ENCODE measurements at places on chromosomes 11 and 22. TPM values are rescaled to one million over a fixed set of nuclear protein-coding genes. Genes with fewer than 3 reads are reported as not detected.

DNA sequence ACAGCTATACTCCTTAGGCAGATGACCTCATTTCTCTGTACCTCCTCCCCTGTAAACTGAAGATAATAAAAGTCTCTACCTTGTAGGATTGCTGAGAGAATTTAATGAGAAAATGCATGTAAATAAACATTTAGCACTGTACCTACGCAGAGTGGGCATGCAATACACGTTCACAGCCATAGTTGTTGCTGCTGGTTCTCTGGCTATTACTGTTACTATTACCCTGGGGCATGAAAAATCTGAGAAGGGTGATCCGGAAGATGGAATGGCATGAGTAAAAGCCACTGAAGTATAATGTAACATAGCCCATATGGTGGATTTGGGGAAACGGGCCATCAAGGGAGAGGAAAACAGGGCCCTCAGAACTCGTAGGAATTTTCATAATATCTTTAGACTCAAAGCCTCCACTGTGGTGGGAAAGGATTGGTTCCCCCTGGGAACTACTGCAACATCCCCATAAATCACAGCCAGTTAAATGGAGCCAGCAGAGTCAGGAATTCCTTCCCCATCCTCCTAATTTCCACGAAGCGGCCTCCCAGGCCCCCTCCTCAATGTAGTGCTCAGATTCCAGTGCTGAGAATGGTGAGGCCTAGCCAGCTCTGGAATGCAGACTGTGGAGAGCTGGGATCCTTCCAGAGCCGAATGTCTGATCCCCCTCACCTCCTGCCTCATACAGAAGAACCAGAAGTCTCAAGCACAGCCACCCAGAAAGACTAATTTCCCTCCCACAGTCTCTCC lies 205.3 kb downstream of the MN1 start:
- DNase-seq, result peak; percentile 79

DNA sequence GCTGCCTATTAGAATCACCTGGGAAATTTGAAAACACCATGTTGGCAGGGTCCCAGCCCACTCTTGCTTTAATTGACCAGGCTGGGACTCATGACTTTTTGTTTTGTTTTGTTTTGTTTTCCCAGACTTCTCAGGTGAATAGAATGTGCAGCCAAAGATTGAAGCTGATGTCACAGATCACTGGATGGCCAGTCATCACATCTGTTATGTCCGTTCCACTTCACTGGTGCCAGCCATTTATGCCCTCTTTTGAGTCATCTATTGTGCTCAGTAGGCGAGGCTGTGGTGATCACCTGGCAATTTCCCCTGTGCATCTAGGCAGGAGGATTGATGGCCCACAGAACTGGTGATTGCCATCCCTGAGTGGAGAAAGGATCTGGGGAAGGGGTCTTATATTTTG lies 297.3 kb downstream of the INSC start:
- no peak for DNase-seq

DNA sequence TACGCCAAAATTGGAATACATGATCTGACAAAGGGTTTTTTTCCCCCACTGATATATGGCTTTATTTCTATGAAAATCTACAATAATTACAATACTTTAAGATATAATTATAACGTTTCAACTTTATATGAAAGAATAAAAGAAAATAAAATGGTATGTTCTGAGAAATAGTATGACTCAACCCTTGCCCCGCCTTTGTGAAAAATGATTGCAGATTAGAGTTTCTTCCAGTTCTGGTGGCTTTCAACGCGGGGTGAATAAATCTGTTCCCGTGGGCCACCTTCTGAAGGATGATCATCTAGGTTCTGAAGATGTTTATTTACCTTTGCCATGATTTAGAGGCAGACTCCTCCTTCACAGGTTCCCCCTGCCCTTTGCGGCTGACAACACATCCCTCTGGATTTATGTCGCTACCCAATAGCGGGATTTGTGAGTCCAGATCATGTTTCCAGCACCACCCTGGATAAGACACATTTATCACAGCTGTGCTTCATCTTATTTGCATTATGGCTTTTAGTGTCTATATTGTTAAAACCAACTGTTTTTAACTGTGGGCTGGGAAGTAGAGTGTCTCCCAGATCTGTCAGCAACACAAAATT lies 607.0 kb upstream of the KIRREL3 start:
- DNase-seq, result no peak

GRCh38 chr11:128832121-128832497 lies 35.0 kb downstream of the KCNJ1 start:
- DNase-seq, result no peak

The ZPR1 gene
- 50.7 TPM for total RNA-seq

GRCh38 chr22:35913925-35914324 lies 114.7 kb downstream of the RBFOX2 start:
- DNase-seq, result no peak

- DNase-seq, result no peak
Measured at GRCh38 chr11:38402063-38402462, 1804.0 kb upstream of the RAG2 start.

DNA sequence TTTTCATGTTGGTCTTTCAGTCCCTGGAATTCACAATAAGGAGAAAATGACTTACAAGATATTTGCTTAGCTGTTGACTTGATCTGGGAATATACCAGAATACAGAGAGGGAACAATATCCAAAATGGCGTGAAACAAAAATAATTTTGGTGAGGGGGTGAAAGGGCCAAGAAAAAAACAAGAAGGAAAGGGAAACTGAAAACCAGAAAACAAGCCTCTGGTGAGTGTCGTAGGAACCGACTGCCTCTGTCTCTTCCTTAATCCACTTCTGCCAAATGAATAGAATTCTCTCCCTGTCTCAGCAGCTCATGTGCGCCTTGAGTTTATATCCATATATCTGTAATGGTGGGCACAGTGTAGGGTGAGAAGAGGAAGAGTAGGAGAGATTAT lies 367.6 kb downstream of the ETS1 start:
- no peak for DNase-seq

GRCh38 chr11:108970221-108970991 lies 305.5 kb downstream of the DDX10 start:
- DNase-seq, result no peak

The MRPL49 gene
- total RNA-seq, result 75.9 TPM

The DUSP8 gene
- 7.5 TPM for total RNA-seq

GRCh38 chr11:61193596-61193995 lies 9.7 kb upstream of the PGA3 start:
- peak; percentile 37 for DNase-seq

- peak; percentile 52 for DNase-seq
Measured at GRCh38 chr22:46054091-46055073, 77.4 kb upstream of the WNT7B start.

DNA sequence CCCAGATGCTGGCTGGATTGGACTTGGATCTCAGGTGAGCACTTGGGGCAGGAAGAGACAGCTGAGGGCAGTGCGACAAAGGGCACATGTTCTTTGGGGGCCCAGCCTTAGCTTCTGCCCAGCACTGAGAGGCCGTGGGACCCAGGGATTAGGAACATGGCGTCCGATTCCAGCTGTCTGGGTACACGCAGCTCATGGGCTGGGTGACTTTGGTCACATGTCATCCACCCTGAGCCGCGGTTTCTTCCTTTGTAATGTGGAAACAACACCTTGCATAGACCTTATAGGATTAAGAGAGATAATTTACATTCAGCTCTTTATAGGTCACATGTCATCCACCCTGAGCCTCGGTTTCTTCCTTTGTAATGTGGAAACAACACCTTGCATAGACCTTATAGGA lies 39.8 kb downstream of the MYO18B start:
- no peak for DNase-seq

DNA sequence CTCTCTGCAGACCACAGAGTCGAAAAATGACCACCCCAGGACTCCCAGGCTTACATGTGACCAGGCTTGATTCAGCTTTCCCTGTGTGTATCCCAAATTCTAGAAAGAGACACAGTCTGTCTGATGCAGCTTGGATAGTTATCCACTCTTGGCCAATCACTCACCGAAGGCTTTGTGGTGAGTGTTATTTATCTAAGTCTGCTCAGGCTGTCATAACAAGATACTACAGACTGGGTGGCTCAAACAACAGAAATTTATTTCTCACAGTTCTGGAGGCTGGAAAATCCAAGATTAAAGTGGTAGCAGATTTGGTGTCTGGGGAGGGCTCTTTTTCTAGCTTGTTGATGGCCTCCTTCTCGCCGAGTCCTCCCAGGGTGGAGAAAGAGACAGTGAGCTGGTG lies 63.2 kb downstream of the ZBTB16 start:
- no peak for DNase-seq

GRCh38 chr22:33920197-33920540 lies at the start of gene LARGE1:
LARGE1 (minus strand) TSS chr22:33920476.
- DNase-seq, result peak; percentile 75

DNA sequence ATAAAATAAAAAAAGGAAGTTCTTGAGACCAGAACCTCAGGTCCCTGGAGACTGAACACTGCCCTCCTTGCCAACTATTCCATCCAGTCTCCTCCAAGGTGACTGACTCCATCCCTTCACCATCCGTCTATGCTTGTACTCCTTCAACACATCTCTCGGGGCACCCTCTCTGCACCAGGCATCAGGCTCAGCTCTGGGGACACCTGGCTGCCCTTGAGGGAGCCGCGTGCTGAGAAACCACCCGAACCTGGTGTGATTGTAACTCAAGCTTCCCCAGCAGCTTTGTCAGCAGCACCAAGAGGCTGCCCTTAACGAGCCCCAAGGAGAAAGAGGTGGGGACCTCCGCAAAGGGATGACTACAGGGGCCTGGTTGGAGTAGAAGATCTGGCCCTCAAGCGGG lies 1.7 kb downstream of the PTPN5 start:
- no peak for DNase-seq

The POGLUT3 gene
- total RNA-seq, result 28.4 TPM

The WNT7B gene
- total RNA-seq, result not detected

GRCh38 chr11:130645164-130645842 lies 196.9 kb downstream of the ADAMTS15 start:
- no peak for DNase-seq

The APOL4 gene
- total RNA-seq, result 13.2 TPM

GRCh38 chr11:105553025-105553424 lies 56.8 kb upstream of the GRIA4 start:
- no peak for DNase-seq

DNA sequence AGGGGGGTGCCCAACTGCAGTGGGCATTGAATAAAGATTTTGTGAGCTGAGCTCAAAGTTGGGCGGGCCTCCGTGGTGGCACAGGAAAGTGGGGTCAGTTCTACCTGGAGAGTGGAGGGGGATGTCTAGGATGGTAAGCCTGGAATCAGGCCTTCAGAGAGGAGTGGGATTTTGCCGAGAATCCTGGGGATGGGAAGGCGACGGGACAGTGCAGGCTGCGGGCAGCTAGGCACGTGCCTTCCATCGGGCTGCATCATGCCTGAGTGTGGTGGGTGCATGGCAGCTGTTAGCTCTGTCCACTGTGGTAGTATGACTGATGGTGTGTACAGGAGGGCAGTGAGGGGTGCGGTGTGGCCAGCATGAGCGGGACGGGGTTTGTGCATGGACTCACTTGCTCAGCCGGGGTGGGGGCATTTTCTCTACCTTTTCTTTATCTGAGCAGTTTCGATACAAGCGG lies 3.6 kb downstream of the SHANK3 start:
- DNase-seq, result no peak

DNA sequence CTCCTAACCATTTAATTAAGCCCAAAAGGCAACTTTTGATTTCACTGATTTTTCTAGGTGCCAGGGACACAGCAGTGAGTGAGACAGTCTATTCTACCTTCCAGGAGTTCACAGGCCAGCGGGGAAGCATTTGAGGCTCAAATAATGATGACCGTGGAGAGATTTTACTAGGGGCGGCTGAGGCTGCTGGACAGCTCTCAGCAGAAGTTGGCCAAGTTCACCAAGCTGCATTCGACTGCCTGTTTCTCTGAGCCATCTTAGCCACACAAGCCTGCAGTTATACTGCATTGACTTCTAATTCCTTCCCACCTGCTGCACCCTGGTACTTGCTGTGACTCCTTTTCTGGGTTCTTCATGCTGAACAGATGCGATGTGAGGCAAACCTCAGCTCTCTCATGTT lies 168.9 kb upstream of the TBCEL start:
- DNase-seq, result peak; percentile 16

The ART5 gene
- total RNA-seq, result not detected

DNA sequence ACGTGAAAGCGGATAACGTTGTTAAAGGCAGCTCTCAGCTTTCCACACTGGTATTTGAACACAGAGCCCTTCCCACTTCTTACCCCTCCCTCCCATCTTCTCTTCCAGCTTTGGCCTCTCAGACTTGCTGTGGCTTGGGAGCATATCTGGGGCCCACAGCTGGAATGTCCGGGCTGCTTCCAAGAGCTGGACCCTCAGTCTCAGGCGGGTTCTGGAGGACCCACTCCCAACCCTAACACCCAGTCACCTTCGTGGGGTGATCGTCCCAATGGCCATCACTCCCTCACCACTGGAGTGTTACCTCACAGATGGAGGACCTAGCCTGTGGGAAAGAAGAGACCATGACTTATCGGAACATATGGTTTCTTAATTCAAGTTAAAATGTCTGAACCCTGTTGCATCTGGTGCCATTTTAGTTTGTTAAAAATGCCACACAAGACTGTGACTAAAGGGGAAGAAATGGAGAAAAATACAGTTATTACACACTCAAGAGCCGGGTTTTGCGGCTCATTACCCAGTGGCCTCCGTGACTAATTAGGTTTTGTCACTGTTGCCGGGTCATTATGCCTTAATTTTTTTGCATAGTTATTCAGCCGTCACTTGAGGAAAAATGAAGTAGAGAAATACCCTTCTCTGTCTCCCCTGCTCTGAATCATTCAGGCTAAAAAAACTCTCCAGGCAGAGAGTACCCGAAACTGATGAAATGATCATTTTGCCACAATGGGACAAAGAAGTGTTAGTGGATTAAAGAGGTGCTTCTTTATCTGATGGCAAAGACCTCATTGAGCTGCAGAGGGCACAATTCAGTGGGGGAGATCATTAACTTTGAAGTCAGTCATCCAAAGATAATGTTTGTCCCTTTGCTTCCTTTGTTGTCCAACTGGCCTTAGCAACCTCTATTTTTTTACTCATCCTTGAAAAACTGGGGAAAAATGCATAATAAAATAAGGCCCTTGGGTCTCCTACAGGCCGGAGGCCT lies 87.2 kb upstream of the HTATIP2 start:
- DNase-seq, result no peak

- DNase-seq, result peak; percentile 47
Measured at GRCh38 chr22:39498368-39498767, 3.7 kb upstream of the MIEF1 start.

GRCh38 chr22:26842103-26842502 lies 184.7 kb downstream of the MIAT start:
- DNase-seq, result no peak

DNA sequence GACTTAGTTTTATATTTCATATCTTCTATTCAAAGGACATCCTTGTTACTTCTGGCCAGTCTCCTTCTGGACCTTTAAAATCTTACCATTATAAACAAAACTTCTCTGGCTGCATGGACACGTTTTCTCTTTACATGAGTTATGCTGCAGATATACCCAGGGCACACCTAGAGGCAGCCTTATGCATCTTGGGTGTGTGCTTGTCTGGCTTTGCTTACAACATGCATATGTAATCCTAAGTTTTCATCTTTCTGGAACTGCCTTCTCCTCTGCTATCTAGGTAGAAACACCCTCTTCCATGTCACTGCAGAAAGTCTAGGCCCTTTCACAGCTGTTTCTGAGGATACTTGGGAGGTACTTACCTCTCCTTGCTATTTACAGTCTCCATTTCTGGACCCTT lies 185.8 kb upstream of the RAG2 start:
- no peak for DNase-seq
